ENCODE measurements at places on chromosomes 3 and 15.

DNA sequence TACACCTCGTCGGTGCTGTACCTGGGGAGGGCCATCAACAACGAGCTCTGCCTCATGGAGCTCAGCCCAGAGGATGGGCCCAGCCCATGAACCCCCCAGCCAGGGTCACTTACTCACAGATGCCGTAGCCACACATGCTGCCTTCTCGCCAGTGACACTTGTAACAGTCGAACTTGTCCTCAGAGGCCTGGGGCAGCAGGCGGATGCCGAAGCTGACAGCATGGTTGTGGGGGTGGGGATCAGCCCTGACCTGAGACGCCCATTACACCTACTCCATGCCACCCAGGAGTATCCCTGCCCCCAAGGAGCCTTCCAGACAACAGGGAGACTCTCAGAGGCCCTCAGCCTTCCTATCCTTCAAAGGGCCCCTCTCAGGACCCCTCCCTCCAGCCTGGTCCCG lies 12.1 kb downstream of the ALS2CL start:
- DNase-seq: no peak

DNA sequence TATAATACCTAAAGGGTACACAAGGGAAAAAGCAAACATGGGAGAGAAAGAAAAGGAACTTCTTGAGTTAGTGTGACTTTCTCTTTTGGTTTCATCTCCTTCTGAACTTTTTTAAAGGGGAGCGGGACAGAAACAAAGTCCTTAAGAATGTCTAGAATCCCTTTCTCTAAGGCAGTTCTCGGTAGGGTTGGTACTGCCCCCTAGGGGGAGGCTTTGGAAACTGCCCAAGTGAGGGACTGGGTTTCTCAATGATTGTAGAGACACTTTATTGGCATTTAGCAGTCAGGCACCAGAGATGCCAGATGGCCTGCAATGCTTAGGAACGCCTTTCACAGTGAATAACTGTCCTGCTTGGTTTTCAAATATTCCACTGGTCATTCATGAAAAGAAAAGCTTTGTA lies 172.7 kb downstream of the WDR72 start:
- peak; percentile 40 for DNase-seq

- DNase-seq: no peak
These were observed 8.0 kb upstream of the MORC1 start for GRCh38 chr3:109125902-109126301.

GRCh38 chr15:33009026-33009425 lies 185.5 kb downstream of the FMN1 start:
- DNase-seq: no peak

DNA sequence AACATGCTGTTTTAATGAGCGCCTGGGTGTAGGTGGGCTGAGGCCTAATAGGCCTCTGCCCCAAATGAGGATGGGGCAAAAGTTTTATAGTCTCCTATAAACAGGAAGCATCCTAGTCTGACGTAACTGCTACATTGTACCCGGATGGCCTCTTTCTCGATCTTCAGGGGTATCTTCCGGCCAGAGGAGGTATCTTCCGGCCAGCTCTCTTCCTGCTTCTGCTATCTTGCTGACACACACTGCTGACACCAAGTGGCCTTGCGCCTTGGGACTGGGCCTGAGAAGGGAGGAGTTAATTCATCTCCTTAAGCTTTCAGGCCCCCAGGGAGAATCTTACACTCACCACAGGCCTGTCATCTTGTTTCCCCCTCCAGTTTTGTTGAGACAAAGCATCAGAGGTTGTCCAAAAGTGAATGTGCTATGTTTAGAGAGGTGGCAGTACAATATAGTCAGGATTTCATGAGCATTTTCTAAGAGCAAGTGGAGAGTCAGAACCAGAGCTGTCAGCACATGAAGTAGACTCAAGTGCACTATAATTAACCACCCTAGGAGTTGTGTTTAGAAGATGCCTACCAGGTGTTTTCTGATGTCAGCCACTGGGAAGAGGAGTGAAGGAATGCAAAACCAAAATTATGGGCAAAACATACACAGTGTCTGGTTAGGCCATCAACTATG lies 15.6 kb upstream of the IGSF10 start:
- no peak for DNase-seq

DNA sequence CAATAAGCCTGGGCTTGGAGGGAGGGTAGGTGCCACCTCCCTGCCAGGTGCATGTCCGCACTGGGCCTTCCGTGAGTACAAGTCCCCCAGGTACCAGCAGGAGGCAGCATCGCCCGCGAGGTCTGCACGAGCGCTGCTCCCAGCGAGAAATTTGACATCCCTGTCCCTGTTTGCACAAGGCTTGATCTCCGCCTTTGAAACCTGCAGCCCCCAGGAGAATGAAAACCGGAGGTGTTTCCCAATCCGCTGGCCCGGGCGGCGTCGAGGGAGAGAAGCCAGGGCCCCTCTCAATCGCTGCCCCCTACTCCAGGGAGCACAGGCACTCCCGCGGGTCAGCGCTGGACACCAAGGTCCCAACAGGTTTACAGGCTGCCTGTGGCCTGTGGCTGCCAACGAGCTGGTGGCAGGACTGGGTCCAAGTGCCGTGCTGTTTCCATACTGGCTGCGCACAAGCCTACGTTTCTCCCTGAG lies 961 bp downstream of the HAPLN3 start:
- DNase-seq: no peak

- no peak for DNase-seq
These were observed 11.3 kb downstream of the SELENOS start for GRCh38 chr15:101266034-101266433.

- DNase-seq: no peak
These were observed 63.8 kb upstream of the XCR1 start for GRCh38 chr3:46091046-46091445.

GRCh38 chr15:36365963-36366362 lies 213.5 kb upstream of the CDIN1 start:
- no peak for DNase-seq

DNA sequence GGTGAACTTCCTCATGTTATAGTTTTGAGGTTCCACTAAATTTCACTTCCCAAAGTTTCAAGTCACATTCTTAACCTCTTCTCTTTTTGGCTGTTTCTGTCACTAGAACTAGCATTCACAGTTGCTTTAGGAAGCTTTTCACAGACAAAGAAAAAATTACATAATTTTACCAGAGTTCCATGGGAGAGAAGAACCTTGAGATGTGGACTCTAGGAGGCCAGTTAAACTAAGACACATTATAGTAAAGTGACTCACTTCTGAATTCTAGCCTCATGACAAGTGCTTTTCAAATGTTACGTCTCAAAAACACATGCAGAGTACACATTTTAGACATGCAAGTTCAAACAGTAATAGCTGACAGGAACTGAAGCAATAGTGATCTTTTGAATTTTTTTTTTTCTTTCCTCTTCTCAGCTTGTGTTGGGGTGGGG lies 39.9 kb upstream of the LRTM1 start:
- peak; percentile 14 for DNase-seq

- no peak for DNase-seq
These were observed 31.0 kb downstream of the ESYT3 start for GRCh38 chr3:138465451-138465850.

DNA sequence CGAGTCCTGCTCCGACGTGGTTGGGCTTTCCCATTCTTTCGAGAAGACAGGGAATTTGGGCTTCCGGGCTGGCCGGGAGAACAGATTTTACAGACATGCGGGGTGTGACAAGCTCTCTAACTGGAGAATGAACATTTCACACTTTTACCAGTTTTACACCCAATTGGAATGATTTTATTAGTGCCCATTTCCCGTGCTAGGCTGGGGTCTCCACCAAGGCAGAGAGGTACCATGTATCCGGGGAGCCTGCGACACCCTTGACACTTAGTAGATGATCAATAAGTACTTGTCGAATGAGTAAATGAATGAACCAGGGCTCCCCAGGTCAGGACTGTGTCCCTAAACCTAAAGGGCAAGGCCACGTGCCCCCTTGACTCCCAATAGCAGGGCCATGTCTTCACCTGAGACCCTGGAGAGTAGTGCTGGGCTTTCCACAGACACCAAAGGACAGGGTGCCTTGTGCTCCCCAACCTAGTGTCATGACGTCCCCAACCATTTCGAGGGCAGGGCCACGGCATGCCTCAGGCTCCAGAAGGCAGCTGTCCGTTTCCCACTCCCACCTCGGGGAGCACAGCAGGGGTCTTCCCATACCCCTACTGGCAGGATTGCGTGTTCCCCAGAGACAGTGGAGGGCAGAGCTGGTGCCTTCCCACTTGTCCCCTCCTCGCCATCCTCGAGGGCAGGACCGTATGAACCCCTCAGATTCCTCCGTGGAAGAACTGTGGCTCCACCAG lies 679 bp upstream of the MYD88 start:
- no peak for DNase-seq

DNA sequence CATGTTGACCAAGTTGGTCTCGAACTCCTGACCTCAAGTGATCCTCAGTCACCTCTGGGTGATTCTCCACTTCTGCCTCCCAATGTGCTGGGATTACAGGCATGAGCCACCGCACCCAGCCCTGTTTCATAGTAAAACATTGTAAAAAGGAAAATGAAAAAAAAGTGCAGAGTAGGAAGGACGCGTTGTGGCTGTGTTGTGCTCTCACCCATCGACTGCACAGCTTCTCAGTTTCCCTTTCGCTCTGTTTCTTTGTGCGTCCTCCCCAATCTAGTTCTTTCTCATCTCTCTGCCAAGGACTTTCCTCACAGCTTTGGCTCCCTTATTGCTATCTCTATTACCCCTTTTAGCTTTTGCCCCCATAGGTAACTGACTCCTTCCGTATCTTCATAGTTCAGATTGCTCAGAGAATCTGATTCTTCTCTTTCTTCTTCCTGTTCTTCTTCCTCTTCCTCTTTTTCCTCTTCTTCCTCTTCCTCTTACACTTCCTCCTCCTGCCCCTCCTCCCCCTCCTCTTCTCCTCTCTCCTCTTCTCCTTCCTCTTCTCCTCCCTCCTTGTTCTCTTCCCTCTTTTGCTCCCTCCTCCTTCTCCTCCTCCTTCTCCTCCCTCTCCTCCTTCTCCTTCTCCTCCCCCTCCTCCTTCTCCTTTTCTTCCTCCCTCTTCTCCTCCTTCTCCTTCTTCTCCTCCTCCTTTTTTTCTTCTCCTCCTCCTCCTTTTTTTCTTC lies 81.1 kb upstream of the VGLL4 start:
- no peak for DNase-seq

- no peak for DNase-seq
These were observed 157.7 kb upstream of the SLCO3A1 start for GRCh38 chr15:91695799-91696198.

GRCh38 chr15:100429116-100429728 lies 87.4 kb upstream of the ADAMTS17 start:
- no peak for DNase-seq

DNA sequence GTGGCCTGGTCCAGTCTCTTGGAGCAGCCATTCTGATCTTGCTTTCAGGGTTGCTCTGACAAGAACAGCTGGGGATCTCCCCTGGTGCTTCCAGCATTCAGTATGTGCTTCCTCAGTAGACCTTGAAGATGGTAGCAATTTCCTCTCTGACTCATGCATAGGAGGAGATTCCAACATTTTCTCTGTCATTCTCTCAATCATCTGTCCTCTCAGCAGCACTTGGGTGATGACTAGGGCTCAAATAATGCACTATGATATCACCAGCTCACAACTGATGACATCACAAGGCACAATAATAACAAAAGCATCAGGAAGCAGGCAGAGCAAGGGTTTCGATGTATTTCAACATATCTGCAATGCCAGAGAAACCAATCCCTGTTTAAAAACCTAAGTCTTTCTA lies 52.7 kb downstream of the NFKBIZ start:
- DNase-seq: no peak

DNA sequence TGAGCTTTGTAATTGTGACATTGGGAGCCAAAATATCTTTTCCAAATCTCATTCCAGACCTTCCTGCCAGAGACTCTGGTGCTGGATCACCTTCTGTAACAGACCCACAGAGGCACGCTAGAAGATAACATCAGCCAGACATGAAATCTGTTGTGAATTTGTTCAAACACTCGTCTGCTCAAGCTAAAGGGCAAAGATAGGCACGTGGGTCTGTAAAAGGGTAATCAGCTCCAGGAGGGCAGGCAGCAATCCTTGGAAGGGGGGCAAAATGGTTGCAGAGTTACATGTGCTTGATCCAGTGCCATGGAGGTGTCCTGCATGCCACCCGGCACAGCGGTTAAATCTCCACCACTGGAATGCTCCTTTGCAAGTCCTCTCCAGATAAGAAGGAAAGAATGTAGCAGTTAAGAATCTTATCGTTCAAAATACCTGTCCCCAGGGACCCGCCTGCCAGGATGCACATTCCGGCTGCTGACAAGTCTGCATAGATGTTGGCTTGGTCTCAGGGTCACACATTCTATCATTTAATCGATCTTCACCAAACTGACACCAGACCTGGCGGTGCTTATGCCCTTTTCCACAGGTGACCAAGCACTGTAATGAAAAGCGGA lies 74.8 kb downstream of the ADAMTS9 start:
- DNase-seq: no peak

DNA sequence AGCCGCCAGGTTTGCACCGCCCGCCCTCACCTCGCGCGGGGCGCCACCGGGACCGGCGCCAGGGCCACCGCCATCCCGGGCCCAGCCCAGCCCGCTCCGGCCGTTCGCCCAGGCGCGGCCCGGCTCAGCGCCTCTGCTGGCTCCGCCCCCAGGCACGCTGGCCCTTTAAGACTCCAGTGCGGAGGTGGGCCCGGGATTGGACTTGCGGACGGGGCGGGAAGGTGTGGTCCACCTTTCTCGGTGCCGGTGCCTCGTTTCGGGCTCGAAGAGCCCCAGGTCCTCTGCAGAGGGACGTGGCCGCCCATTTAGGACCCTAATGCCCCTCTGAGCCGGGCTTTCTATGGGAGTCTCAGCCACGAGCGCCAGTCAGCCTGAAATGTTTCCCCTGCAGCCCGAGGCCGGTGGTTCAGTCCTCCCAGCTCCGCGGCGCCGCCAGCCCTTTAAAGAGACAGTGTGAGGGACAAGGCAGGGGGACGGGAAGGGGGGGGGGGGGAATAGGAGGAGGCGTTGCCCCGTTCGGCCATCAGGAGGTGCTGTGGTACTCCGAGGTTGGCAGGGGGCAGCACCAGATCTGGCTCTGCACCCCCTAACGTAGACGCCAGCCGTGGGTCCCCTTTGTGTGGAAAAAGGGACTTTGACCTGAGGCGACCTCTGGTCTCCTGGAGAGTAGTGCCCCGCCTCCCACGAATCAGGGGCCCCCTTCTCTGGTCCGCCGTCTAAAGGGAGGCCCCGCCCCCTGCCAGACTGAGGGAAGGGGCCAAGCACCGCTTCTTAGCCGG lies 1.0 kb downstream of the HYAL2 start:
- peak; percentile 93 for DNase-seq

- no peak for DNase-seq
These were observed 40.2 kb downstream of the GJD2 start for GRCh38 chr15:34714476-34715121.

All from Ammon's horn (tissue), 1 donor.